Nephron progenitor cell (in vitro differentiated cells): ENCODE measurements at places on chromosomes 6 and 20.
A peak's percentile ranks its signal among the peaks of the same experiment; 100 is the strongest.

GRCh38 chr6:13741365-13741764 lies 29.7 kb upstream of the RANBP9 start:
- H3K27ac ChIP-seq, result no peak overlapping the region
- peaks cover 2% of the 10 kb centered on the region for H3K27me3 ChIP-seq
- peaks cover 5% of the 10 kb centered on the region for H3K36me3 ChIP-seq
- no peak overlapping the region for H3K4me3 ChIP-seq
- H3K4me1 ChIP-seq, result no peaks in the 10 kb centered on the region
- DNase-seq, result no peak

DNA sequence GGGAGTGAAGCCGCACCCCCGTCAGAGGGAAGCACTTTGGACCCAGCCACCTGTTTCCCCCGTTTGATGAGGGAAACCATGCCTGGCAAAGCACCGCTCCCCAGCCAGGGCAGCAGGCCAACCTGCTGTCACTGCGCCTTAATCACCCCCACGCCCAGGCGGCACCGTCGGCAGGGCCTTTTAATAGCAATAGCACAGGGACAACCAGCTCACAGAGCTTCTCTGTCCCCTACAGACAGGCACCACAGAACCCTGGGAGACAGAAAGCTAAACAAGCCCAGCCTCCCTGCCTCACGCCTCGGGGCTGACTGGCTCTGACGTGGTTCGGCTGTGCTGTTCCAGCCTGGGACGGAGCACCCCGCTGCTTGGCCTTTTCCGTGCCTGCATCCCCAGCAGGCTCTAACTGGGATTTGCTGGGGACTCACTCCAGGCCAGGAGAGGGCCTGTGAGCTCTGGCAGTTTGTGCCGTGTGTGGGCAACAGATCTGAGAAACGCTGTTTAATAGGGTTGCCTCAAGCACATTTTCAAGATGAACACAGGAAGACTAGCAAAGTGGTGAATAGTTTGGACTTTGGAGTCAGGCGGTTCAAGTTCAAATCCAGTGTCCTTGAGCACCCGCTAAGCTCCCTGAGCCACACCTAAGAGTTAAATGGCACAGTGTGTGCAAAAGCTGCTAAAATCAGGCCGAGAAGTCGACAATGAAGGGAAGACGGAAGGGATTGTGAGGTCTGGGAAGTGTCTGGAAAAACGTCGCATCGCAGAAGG lies 223.8 kb downstream of the NRN1 start:
- DNase-seq, result no peak
- no peak overlapping the region for H3K4me3 ChIP-seq
- peak overlapping the region; percentile 13 for H3K27ac ChIP-seq
- H3K4me1 ChIP-seq, result peaks cover 43% of the 10 kb centered on the region

GRCh38 chr6:118187568-118188164 lies 280.6 kb downstream of the SLC35F1 start:
- peaks cover 15% of the 10 kb centered on the region for H3K4me1 ChIP-seq
- no peaks in the 10 kb centered on the region for H3K36me3 ChIP-seq
- no peaks in the 10 kb centered on the region for H3K27me3 ChIP-seq
- DNase-seq, result no peak
- peak overlapping the region; percentile 21 for H3K4me3 ChIP-seq

DNA sequence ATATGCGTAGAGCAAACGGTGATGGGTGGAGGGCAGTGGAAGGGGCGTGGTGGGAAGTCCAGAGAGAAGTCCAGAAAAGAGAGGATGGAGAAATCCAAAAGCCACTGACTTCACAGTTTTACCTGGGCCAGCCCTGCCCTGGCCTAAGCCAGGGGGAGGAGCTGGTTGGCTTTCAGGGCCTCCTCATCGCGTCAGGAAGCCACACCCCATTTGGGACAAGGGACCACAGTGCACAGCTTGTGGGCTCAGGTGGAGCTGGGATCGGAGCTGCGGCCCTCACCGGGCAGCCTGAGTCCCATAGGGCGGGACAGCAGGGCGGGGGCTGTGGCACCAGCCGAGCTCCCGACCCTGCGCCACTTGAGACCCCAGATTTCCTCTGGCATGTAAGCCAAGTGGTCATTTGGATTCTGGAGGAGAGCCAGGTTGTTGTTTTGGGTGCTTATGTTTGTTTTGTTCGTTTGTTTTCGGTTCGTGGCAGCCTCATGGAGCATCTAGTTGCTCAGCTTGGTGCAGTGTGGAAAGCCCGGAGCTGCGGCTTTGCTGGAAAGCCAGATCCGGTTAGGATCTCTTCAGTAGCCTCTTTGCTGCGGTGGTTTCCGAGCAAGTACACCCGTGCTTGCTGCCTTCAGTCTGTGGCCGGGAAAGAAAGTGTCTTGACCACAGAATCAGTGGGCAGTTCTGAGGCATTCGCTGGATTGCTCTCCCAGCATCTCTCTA lies 42.2 kb downstream of the RIOK1 start:
- H3K4me3 ChIP-seq, result no peak overlapping the region
- DNase-seq, result no peak
- H3K27ac ChIP-seq, result peak overlapping the region; percentile 91
- H3K4me1 ChIP-seq, result peaks cover 30% of the 10 kb centered on the region

- DNase-seq, result no peak
- no peaks in the 10 kb centered on the region for H3K36me3 ChIP-seq
- H3K4me1 ChIP-seq, result no peaks in the 10 kb centered on the region
- no peak overlapping the region for H3K4me3 ChIP-seq
- peaks cover 12% of the 10 kb centered on the region for H3K27me3 ChIP-seq
These were observed 16.6 kb downstream of the TENT5A start for GRCh38 chr6:81735756-81736380.

GRCh38 chr20:14312001-14312400 lies 25.4 kb downstream of the FLRT3 start:
- H3K4me1 ChIP-seq, result peaks cover 11% of the 10 kb centered on the region
- H3K27me3 ChIP-seq, result no peaks in the 10 kb centered on the region
- H3K4me3 ChIP-seq, result no peak overlapping the region
- H3K27ac ChIP-seq, result no peak overlapping the region
- DNase-seq, result no peak
